ENCODE measurements at places on chromosomes 12 and 14.

- H3K36me3 ChIP-seq: no peaks in the 10 kb centered on the region
- no peak overlapping the region for H3K27ac ChIP-seq
- H3K4me1 ChIP-seq: peaks cover 25% of the 10 kb centered on the region
- H3K4me3 ChIP-seq: no peak overlapping the region
Measured at GRCh38 chr14:56357428-56357827, 222.2 kb upstream of the TMEM260 start.

GRCh38 chr12:115752913-115753726 lies 524.4 kb downstream of the MED13L start:
- H3K4me3 ChIP-seq: no peak overlapping the region
- no peak overlapping the region for H3K27ac ChIP-seq
- DNase-seq: no peak
- H3K27me3 ChIP-seq: peaks cover 5% of the 10 kb centered on the region
- no peaks in the 10 kb centered on the region for H3K36me3 ChIP-seq

- no peak overlapping the region for H3K4me3 ChIP-seq
- H3K27ac ChIP-seq: no peak overlapping the region
- DNase-seq: no peak
- H3K4me1 ChIP-seq: no peaks in the 10 kb centered on the region
- peaks cover 59% of the 10 kb centered on the region for H3K27me3 ChIP-seq
Measured at GRCh38 chr14:72498646-72499045, 395.3 kb downstream of the DPF3 start.

GRCh38 chr14:45177076-45177475 lies 41.3 kb downstream of the FANCM start:
- no peak overlapping the region for H3K27ac ChIP-seq
- no peak overlapping the region for H3K4me3 ChIP-seq
- no peaks in the 10 kb centered on the region for H3K27me3 ChIP-seq
- H3K4me1 ChIP-seq: no peaks in the 10 kb centered on the region

DNA sequence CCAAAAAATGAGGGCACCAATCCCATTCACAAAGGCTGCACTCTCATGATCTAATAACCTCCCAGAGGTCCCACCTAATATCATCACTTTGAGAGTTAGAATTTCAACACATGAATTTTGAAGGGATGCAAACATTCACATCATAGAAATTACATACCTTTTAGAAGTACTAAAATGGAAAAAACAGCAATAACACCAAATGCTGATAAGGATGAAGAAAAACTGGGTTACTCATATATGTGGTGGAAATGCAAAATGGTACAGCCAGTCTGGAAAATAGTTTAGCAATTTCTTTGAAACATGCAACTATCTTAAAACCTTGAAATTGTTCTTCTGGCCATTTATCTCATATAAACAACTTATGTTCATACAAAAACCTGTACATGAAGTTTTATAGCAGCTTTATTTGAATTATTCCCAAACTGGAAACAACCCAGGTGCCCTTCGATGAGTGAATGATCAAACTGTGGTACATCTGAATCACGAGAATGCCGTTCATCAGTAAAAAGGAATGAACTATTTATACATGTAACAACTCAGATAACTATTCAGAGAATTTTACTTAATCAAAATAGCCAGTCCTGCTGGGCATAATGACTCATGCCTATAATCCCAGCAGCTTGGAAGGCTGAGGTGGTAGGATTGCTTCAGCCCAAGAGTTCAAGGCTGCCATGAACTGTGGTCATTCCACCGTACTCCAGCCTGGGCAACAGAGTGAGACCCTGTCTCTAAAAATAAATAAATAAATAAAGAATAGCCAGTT lies 109.4 kb upstream of the SSTR1 start:
- no peaks in the 10 kb centered on the region for H3K27me3 ChIP-seq
- H3K36me3 ChIP-seq: peaks cover 9% of the 10 kb centered on the region
- no peak overlapping the region for H3K4me3 ChIP-seq

- no peaks in the 10 kb centered on the region for H3K4me1 ChIP-seq
- H3K4me3 ChIP-seq: no peak overlapping the region
- no peaks in the 10 kb centered on the region for H3K36me3 ChIP-seq
- DNase-seq: no peak
- H3K27ac ChIP-seq: no peak overlapping the region
Measured at GRCh38 chr12:31485571-31485970, 105.4 kb downstream of the DENND5B start.

- no peak overlapping the region for H3K27ac ChIP-seq
- H3K36me3 ChIP-seq: no peaks in the 10 kb centered on the region
- H3K4me1 ChIP-seq: no peaks in the 10 kb centered on the region
- H3K27me3 ChIP-seq: peaks cover 26% of the 10 kb centered on the region
- H3K4me3 ChIP-seq: no peak overlapping the region
- no peak for DNase-seq
Measured at GRCh38 chr12:52480073-52480472, 6.5 kb upstream of the KRT6C start.

GRCh38 chr12:105330931-105331804 lies 677 bp downstream of the C12orf75 start:
- peak overlapping the region; percentile 87 for H3K27ac ChIP-seq
- no peak for DNase-seq
- H3K4me3 ChIP-seq: peak overlapping the region; percentile 89
- H3K36me3 ChIP-seq: peaks cover 39% of the 10 kb centered on the region
- no peaks in the 10 kb centered on the region for H3K27me3 ChIP-seq

DNA sequence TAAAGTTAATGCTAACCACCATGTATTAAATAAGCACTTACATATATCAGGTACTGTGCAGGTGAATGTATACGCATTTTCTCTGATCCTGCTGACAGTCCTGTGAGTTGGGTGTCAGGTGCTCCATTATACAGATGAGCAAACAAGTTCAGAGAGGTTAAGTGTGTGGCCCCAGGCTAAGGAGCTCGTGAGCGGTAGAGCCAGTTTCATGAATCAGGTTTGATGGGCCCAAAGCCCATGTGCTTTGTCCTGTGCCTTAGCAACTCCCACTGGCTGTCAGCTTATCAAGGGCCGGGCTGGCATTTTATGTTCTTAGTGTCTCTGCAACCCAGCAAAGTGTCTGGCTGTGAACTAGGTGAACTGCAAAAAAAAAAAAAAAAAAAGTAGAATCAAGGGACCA lies 701.2 kb upstream of the TBX3 start:
- H3K36me3 ChIP-seq: no peaks in the 10 kb centered on the region
- DNase-seq: no peak
- no peak overlapping the region for H3K4me3 ChIP-seq

GRCh38 chr12:92933606-92934005 lies 4.5 kb upstream of the EEA1 start:
- H3K4me3 ChIP-seq: no peak overlapping the region
- no peaks in the 10 kb centered on the region for H3K36me3 ChIP-seq
- no peak overlapping the region for H3K27ac ChIP-seq
- DNase-seq: no peak

DNA sequence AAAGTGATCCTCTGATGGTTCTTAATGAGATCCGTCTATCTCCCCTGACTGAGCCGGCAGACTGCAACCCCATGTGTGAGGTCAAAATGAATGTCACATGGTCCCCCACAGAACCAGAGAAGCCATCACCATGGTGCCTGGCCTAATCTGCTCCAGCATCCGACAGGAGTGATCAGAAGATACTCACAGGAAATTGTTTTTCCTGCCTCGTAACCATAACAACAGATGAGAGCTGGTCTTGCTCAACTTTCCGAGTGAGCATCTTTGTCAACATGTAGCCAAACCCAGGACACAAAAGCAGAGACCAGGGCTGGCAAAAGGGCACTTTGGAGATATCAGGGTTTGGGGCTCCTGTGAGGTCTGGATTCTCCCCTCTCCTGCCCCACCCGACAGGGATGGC lies 72.1 kb upstream of the C14orf180 start:
- no peak for DNase-seq
- H3K36me3 ChIP-seq: no peaks in the 10 kb centered on the region
- no peaks in the 10 kb centered on the region for H3K27me3 ChIP-seq
- H3K27ac ChIP-seq: no peak overlapping the region
- H3K4me1 ChIP-seq: no peaks in the 10 kb centered on the region
- no peak overlapping the region for H3K4me3 ChIP-seq

DNA sequence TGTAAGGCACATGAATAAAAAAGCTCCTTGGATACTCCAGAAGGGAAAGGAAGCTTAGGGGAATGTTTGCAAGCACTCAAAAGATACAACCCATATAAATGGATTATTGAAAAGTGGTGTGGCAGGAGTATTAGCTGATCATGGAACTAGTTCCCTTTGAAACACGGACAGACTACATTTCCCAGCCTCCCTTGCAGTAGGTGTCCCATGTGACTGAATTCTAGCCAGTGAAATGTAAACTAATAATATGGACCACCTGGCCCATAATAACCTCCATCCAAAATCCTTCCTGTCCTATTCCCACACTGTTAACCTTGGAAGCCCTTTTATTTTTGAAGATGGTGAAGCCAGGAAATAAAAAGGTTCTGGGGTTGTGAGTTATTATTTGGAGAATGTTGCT lies 242.3 kb downstream of the SUDS3 start:
- H3K27me3 ChIP-seq: no peaks in the 10 kb centered on the region
- no peaks in the 10 kb centered on the region for H3K36me3 ChIP-seq
- no peaks in the 10 kb centered on the region for H3K4me1 ChIP-seq
- no peak for DNase-seq

GRCh38 chr14:105389534-105389933 lies 8.8 kb upstream of the TEX22 start:
- no peaks in the 10 kb centered on the region for H3K27me3 ChIP-seq
- DNase-seq: no peak
- no peak overlapping the region for H3K4me3 ChIP-seq
- H3K36me3 ChIP-seq: no peaks in the 10 kb centered on the region

All from activated T-helper 2 cell treated with anti-CD3 and anti-CD28 coated beads, Interferon-gamma antibody, Interleukin-2, Interleukin-4, amounts not matched to agents 10 μg/mL and 5 μg/mL and 100 μg/mL, durations not matched to agents 14 hours and 24 hours and 36 hours (primary cell).